ENCODE measurements at places on chromosomes 1 and 21.
A peak's percentile ranks its signal among the peaks of the same experiment; 100 is the strongest.

DNA sequence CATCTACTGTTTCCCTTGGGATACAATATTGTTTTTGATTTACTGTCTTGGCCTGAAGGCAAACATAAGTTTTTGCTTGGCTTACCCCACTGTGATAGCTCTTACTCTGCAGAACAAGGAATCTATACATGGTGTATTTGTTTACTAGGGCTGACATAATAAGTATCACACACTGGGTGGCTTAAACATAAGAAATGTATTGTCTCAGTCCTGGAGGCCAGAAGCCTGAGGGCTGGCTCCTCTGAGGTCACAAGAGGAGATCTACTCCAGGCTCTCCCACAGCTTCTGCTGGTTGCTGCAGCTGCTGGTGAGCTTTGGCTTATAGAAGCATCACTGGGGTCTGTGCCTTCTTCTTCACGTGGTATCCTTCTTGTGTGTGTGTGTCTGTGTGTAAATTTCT is 30.7 kb upstream of the IGSF5 start:
- no peak for DNase-seq

DNA sequence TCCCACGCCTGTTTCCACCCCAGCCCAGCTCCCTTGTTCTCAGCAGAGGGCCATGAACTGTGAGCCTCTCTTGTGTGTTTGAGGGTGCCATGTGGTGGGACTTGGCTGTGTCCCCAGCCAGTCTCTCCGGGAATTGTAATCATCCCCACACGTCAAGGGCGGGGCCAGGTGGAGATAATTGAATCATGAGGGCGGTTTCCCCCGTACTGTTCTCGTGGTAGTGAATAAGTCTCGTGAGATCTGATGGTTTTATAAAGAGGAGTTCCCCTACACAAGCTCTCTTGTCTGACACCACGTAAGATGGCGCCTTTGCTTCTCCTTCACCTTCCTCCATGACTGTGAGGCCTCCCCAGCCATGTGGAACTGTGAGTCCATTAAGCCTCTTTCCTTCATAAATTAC is 57.2 kb upstream of the COL6A2 start:
- DNase-seq = no peak

- DNase-seq = no peak
Measured at GRCh38 chr21:16427587-16428087, 697.9 kb downstream of the USP25 start.

DNA sequence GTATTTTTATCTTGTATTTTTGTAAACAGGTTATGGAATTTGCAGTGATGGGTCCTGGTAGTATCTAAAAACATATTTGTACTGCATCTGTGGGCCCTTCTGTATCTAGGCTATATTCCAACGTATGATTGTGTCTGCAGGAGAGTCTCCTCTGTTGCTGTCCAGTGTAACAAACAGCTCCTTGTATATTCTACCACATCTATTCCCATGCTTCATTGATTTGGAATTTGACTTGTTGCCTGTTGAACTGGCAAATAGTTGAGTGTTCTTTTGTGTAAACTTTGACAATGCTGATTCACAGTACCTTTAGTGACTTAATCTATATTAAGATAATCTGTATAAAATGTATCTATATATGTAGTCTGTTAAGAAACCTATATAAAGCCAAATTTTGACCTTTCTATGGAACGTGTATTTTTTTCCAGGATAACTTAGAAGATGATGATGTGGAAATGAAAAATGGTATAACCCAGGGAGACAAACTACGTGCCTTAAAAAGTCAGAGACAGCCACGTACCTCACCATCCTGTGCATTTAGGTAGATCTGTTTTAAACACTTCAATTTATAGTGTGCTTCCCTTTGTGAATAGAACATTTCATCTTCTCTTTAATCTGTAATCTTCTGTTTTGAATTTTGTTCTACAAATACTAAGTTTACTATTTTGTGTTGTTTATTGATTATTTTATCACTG is 43.4 kb upstream of the GPR88 start:
- no peak for DNase-seq

DNA sequence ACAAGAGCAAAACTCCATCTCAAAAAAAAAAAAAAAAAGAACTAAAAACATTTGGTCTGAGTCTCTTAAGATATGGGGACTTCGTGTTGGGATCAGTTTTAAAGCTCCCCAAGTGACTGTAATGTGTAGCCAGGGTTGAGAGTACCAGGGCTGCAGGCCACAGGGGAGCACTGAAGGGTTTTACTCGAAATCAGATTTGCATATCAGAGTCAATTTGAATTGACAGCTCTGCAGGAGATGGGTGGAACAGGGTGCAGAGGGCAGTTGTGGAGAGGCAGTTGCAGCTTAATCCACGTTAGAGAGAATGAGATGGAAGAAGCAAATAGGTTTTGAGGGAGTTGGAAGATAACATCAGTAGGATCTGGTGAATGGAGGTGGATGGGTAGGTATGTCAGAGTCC is 20.6 kb upstream of the ELOA start:
- no peak for DNase-seq

GRCh38 chr1:236495467-236496112 is 28.2 kb upstream of the LGALS8 start:
- no peak for DNase-seq

- DNase-seq = no peak
Measured at GRCh38 chr1:165415068-165415467, 29.9 kb downstream of the RXRG start.

GRCh38 chr1:119310301-119310700 is 58.3 kb upstream of the HAO2 start:
- DNase-seq = no peak

DNA sequence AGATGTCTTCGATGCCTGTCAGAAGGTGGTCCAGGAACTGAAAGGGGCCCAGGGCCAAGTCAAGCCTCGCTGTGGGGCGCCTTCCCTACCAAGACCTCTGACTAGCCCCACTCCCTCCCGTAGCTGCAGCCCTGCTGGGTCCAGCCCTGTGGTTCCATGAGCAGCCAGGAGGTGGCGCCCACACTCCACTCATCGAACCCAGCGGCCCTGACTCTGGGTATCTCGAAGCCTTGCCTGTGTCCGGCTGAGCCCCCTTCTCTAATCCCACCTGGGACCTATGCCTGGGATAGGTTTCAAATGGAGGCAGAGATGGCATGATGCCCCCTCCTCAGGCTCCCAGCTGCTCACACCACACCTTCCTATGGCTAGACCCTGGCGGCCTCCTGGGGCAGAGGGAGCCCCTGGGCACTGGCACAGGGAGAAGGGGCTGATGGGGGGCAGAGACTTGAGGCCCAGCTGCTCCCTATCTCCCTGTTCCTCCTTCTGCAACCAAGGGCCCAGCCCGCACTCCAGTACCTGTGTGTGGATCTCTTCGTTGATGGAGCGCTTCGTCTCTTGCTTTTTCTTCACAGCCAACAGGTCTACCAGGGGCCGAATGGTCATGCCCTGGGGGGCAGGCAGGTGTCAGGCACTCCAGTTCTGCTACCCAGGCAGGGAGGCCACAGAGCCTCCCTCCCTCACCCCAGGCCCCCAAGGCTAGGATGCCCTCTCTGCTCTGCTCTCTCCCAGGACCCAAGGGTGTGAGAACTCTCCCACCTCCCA is 52.0 kb downstream of the SLC9A1 start:
- DNase-seq = peak; percentile 82

- DNase-seq = no peak
Measured at GRCh38 chr1:164382384-164382783, 176.6 kb upstream of the PBX1 start.

DNA sequence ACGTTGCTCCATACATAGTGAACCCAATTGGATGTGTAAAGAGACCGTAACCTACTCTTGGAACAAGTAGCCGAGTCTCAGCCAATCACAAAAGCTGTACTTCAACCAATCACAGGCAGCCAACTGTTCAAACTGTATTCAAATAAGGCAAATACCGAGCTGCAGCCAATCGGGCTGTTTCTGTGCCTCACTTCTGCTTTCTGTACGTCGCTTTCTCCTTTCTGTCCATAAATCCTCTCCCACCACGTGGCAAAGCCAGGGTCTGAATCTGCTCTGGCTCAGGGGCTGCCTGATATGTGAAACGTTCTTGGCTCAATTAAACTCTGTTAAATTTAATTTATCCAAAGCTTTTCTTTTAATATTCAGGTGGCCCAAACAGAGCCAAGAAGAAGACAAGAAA is 210.3 kb downstream of the URB2 start:
- no peak for DNase-seq

DNA sequence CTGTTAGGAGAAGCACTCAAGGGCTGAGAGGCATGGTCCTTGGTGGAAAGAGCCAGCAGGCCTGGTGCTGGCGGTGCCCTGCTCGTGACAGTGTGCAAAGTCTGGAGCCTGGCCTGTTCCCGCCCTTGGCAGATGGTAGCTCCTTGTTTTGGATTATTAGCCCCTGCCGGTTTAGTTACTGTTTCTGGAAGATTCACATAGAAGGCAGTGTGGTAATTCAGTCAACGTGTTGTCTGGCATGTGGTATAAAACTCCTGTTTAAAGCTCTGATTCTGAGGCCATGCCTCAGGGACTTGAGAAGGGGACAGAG is 6.8 kb downstream of the PKNOX1 start:
- DNase-seq = no peak

DNA sequence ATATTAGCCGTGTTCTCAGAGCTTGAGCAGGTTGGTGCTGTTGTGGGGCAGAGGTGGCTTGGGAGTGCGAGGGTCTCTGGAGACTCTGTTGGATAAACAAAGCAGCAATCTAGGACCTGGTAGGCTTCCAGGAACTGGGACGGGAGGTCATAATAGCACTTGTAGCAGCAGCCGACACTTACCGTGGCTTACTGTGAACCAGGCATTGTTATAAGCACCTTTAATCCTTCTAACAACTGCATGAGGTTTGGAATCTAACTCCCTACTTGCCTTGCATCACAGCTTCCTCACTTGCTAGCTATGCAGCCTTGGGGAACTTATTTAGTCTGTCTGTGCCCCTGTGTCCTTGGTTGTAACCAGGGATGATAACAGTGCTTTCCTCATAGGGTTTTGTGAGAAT is 94.9 kb downstream of the NAV1 start:
- DNase-seq = no peak

- no peak for DNase-seq
Measured at GRCh38 chr1:245678860-245679411, 524.2 kb downstream of the KIF26B start.

- DNase-seq = no peak
Measured at GRCh38 chr1:170310014-170310405, 164.3 kb downstream of the NTMT2 start.

DNA sequence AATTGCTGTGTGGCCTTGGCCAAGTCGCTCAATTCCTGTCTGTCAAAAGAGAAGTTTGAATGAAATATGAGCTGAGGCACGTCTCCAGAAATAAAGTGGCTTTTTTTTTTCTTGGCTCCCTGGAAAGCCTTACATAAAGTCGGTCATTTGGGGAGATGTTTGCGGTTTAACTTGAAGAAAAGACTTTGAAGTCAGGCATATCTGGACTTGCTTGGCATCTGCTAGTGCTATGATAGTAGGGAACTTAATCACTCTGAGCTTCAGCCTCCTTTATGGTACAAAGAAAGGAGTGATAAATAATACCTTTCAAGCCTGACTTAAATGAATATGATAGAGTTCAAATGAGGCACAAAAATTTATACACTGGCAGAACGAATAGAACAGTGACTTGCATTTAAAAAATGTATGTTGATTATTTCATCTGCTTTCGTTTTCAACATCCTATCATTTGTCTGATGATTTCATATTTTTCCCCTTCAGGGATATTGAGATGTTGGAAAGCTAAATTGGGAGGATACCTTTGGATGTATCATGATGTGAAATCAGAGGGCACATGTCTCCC is 60.2 kb downstream of the FASLG start:
- DNase-seq = no peak

- no peak for DNase-seq
Measured at GRCh38 chr1:247298124-247298481, 33.6 kb downstream of the ZNF496 start.

GRCh38 chr21:15301014-15301413 is 236.2 kb upstream of the NRIP1 start:
- DNase-seq = no peak

GRCh38 chr1:57729181-57729580 is 305.3 kb upstream of the DAB1 start:
- DNase-seq = no peak

DNA sequence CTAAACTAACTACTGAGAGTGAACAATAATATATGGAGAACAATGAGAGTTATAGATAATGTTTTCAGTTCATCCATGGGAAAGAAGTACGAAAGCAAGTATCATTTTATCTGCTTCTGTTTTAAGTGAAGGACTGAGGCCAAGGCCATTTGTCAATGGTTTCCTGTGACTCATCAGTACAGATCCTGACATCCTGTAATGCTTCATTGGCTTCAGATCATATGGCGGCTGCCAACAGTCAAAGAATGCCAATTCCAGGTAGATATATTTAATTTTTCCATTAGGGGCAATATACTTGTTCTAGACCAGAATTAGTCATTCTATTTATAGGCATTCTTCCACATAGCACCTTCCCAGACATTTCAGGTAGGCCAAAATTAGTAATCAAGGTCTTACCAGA is 97.3 kb downstream of the USH2A start:
- DNase-seq = no peak

DNA sequence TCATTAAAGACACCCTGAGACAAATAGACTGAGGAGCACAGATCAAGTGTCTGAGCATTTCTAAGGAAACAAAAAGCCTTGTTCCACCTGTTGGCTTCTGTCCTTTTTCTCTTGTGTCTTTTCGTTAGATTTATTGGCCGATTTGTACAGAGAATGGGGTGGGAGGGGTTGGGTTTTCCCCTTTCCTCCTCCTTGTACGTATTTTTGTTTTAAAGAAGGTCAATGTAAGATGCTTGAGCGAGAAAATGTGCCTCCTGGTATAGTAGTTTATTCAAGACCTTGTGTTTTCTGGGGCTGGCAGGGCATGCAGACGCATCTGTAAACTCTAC is 1.2 kb downstream of the BCL9 start:
- no peak for DNase-seq

DNA sequence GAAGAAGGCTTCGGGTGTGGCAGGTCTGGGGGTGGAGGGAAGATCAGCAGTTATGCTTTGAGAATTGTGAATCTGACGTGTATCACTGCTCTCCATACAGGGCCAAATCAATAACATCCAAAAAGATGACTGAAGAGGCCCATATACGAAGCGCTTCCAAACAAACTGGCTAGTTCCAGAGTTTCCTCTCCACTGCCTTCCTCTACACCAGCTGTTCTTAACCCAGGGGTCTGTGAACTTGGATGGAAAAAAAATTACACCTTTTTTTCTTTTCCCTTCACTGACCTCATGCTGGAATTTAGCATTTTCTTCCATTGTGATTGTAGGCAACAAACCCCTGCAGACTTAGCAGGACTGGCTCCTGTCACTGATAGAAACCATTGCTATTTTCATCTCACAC is 77.1 kb upstream of the NBL1 start:
- DNase-seq = no peak

GRCh38 chr21:24561291-24561690 is 1046.0 kb downstream of the MRPL39 start:
- DNase-seq = no peak

All from activated CD4-positive, alpha-beta T cell treated with anti-CD3 and anti-CD28 coated beads, Interleukin-10, Interleukin-2, amounts not matched to agents 100 ng/mL and 50 ng/mL, durations not matched to agents 16 hours and 8 hours (primary cell).